ENCODE measurements at places on chromosomes 13 and 19. TPM values are rescaled to one million over a fixed set of nuclear protein-coding genes. Genes with fewer than 3 reads are reported as not detected.

- DNase-seq: no peak
Measured at GRCh38 chr13:99062593-99062992, 84.7 kb upstream of the DOCK9 start.

Gene MYO1F
- 1.9 TPM for polyA plus RNA-seq

DNA sequence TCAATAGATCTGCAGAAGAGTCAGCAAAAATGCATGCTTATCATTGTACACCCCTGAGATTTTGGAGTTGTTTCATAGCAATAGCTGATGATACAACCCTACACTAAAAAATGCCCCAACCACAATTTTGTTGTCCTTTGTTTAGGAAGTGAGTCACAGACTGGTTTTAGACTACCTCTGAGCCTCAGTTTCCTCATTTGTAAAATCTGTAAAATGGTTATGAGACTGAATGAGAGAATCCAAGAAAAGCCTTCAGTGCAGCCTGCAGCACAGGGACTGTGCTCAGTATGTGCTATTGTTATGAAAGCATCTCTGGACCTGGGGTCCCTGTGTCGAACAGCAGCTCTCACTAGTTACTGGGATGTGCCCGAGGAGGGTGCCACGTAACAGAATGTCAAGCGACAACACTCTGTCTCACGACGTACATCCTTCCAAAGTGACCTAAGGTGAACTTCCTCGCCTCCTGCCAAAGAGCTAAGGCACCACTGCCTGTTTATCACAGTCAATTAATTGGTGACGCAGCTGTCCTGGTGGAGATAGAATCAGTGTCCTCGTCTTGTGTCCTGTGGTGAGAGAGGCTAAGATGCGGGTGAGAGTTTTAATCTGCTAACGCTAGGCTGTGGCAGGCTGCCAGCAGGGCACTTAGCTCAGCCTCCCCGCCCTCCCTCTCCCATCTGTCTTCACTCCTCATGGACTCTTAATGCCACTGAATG, 18.1 kb downstream of the DHRS12 start:
- peak; percentile 43 for DNase-seq

Gene OR10H1
- polyA plus RNA-seq: not detected

DNA sequence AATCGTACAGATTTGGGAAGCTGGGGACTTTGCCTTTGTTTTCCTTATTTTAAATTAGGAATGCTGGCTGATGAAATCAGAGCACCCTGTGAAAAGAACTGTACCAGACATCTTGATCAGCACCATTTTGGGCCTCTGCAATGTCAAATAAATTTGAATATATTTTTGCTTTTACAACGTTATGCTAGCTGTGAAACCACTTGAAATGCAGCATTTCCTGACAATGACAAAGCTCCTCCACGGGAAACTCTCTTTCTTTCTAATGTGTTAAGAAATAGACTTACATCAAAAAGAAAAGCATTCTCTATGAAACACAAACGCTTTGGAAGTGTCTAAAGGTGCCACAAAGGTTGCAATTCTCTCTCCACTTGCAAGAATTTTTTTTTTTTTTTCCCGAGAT, 47.1 kb upstream of the MAP3K10 start:
- DNase-seq: no peak

Gene DZIP1
- polyA plus RNA-seq: 16.7 TPM

Gene TNNI3
- polyA plus RNA-seq: 2.2 TPM

DNA sequence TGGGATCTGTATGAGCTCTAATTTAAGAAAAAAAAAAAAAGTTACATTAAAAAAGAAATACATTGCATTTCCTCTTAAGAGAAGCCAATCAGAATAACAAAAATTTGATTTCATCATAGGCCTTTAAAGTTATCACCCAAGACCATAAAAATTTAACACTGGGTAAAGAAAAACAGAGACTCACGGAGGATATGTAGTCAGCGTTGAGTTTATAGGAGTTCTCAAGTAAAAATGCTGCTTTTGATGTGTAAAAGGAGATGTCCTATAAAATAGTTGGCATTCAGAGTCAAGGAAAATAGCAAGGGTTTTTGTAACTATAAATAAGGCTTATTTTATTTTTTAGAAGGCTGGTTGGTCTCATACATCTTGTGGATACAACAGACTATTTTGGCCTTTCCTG, 191.1 kb downstream of the EFNB2 start:
- DNase-seq: no peak

- peak; percentile 94 for DNase-seq
Measured at GRCh38 chr19:33804021-33804799, 7.5 kb downstream of the KCTD15 start.

GRCh38 chr19:23403052-23403451, 7.8 kb upstream of the ZNF91 start:
- no peak for DNase-seq

DNA sequence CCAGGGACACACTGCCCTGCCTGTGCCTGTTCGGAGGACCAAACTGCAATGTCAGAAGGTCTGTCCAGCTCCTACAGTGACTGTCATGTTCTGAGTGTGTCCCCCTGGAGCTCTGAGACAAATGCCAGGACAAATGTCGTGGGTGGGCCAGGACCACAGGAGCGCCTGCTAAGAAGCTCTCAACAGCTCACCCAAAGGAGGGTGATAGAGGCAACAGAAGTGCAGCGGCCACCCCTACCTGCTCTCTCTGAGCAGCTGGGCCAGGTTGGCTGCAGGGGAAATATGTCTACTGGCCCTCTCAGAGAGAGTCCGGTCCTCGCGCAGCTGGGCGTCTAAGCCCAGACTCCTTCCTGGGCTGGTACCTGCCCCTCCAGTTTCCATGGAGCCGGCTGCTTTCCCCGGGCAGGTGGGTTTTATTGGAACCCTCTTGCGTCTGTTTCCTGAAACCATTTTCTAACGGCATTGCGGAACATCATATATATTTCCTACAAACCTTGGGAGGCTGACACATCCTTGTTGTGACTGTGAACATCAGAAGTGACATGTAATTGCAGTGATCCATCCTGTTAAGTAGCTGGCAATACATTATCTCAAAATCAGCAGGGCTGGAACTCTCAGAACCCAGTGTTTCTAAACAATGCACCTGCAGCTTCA, 78.1 kb downstream of the CHST8 start:
- DNase-seq: no peak

Gene UQCR11
- 49.3 TPM for polyA plus RNA-seq

DNA sequence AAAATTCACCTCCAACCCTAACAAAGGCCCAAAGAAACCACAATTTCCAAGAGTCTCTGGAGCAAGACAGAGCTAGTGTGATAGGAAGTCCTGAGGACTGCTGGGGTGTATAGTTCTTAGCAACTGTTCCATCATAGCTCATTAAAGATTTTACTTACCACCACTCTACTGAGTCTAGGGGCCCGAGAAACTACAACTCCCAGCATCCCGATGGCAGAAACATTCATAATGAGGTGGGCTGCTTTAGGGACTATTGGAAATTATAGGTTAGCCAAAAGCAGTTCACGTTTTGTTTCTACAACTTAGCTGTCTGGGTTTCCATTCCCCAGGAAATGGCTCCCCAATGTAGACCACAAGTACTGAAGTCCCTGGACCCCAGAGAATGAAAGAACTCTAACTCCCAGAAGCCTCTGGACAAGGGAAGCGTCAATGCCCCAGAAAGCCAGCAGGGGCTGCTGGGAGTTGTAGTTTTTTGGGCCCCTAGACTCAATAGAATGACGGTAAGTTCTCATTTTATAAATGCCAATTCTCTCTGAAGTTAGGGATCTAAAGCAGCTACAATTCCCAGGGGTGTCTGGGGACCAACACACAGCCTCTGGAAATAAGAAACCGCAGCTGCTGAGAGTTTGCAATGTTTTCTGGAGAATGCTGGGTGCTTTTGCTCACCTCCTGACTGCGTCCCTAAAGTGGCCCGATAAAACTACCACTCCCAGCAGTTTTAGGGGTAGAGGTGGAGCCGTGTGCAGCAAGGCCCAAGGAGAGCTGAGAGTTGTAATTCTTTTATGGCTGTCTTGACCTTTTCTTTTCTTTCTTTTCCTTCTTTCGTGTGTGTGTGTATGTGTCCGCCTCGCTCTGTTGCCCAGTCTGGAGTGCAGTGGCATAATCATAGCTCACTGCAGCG, 11.1 kb downstream of the FTL start:
- DNase-seq: no peak

GRCh38 chr19:37506387-37507166, at the start of gene ZNF793:
Gene ZNF793 (plus strand): TSS chr19:37506939. CDS start chr19:37523440, 16,501 bp downstream.
- DNase-seq: peak; percentile 78

- DNase-seq: no peak
Measured at GRCh38 chr13:51628059-51628852, 44.0 kb downstream of the WDFY2 start.

DNA sequence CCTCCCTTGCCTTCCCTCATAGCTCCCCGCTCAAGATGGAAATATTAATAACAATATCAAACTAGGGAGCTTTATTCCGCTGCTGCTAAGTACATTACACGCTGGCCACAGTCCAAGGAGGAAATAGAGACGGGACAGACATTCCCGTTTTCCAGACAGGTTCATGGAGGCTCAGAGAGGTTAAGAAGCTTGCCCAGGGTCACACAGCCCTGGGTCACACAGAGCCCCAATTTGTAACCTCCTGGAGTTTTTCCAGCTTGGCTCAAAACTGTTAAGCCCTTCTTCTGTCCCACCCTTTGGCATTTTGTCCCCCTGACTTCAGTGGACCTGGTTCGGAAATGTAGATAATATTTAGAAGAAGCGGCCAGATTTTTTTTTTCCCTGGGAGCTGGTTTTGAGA, 2.0 kb downstream of the BICRA start:
- no peak for DNase-seq

DNA sequence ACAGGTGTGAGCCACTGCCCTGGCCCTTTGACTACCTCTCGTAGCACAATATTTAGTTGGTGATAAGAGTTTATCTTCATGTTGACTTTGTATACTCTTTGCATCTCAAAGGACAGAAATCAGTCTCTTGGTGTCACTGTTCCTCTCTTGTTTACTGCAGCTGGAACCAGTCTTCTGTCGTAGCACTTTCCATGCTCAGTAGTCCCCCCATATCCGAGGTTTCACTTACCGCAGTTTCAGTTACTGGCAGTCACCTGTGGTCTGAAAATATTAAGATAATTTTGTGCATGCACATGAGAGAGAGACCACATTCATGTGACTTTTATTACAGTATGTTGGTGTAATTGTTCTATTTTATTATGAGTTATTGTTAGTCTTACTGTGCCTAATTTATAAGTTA, 49.1 kb downstream of the WASF3 start:
- no peak for DNase-seq

DNA sequence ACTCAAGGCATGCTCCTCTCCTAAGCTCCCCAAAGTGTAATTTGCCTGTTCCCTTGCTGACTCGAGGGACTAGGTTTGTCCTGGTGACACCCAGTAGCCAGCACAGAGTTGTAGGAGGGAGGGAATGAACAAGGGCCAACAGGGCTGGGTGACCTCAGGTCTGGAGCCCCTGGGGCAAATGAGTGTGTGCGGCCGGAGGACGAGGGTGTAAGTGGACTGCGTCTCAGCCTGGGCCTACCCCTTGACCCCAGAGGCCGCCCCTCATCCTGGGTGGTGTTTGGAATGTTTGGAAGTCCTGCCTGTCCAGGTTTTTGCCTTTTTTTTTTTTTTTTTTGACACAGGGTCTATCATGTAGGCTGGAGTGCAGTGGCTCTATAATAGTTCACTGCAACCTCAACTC, 1.3 kb upstream of the ZNF653 start:
- no peak for DNase-seq

- no peak for DNase-seq
Measured at GRCh38 chr19:28012361-28012760, 1200.6 kb downstream of the UQCRFS1 start.

Gene SERPINE3
- polyA plus RNA-seq: not detected

Gene CEBPA
- polyA plus RNA-seq: 4.4 TPM

Gene ADGRE2
- 0.31 TPM for polyA plus RNA-seq

Gene OR4F17
- polyA plus RNA-seq: not detected

GRCh38 chr13:58191754-58192153, 560.2 kb downstream of the PCDH17 start:
- no peak for DNase-seq

Data from pancreas (tissue), 10 donors.